ENCODE measurements at places on chromosomes 5 and 9. TPM values are rescaled to one million over a fixed set of nuclear protein-coding genes. Genes with fewer than 3 reads are reported as not detected.

Gene PDLIM4
- 141 TPM for total RNA-seq

Gene CD74
- total RNA-seq: 5.4 TPM

Gene HACD4
- 5.3 TPM for total RNA-seq

Gene ISOC1
- total RNA-seq: 48.1 TPM

Gene ACOT12
- total RNA-seq: not detected

Gene RLN1
- not detected for total RNA-seq

Gene DCANP1
- total RNA-seq: not detected

Gene SGCD
- total RNA-seq: 7.0 TPM

Gene GKAP1
- total RNA-seq: 0.39 TPM

Gene AQP3
- 1.3 TPM for total RNA-seq

Gene LCN15
- total RNA-seq: not detected

Gene PITX1
- total RNA-seq: 3.2 TPM

Gene TMEM252
- not detected for total RNA-seq

Gene CDC37L1
- 11.0 TPM for total RNA-seq

Gene C5orf52
- not detected for total RNA-seq

Gene KLHL9
- total RNA-seq: 30.0 TPM

Gene PTPN3
- total RNA-seq: 1.2 TPM

Gene TXNDC8
- not detected for total RNA-seq

Gene MRPS2
- total RNA-seq: 56.5 TPM

Measured in epithelial cell of alveolus of lung (primary cell).